ENCODE measurements at places on chromosomes 4 and X.

GRCh38 chr4:24557026-24558025 is 27.0 kb downstream of the DHX15 start:
- DNase-seq, result no peak

- no peak for DNase-seq
These were observed 95.8 kb upstream of the GEMIN8 start for GRCh38 chrX:14125462-14125861.

GRCh38 chr4:47145630-47146029 is 114.3 kb downstream of the GABRB1 start:
- DNase-seq, result no peak

GRCh38 chrX:38332505-38332904 is 5.2 kb upstream of the RPGR start:
- DNase-seq, result no peak

DNA sequence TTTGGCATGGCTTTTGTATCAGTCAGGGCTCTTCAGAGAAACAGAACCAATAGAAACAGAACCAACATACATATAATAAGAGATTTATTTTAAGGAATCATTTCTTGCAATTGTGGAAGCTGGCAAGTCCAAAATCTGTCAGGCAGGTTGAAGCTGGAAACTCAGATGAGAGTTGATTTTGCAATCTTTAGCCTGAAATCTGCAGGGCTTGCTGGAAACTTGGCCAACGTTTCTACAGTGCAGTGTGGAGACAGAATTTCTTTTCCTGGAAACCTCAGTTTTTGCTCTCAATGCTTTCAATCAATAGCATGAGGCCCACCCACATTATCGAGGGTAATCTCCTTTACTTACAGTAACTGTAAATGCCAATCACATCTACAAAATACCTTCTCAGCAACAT is 45.4 kb downstream of the COMMD8 start:
- no peak for DNase-seq

DNA sequence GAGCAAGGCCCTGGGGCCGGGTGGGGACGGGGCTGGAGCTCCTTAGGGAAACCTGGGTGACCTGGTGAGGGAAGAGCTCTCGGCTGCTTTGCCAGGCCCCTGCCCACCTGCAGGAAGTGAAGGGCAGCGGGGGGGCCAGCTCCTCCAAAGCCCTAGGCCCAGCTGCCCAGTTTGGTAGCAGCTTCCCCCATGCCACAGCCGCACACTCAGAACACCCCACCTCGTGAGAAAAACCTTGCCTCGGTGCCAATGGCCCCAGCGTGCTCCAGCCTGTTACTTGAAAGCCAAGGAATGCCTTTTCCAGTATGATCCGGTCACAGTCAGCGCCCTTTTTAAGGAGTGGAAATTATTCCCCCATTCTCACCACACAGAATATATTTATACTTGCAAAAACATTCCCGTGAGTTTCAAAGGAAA is 38.3 kb downstream of the ACOX3 start:
- no peak for DNase-seq

- DNase-seq, result no peak
These were observed 63.5 kb downstream of the TMEM131L start for GRCh38 chr4:153529646-153530045.

GRCh38 chrX:7068939-7069367 is 78.6 kb upstream of the STS start:
- no peak for DNase-seq

DNA sequence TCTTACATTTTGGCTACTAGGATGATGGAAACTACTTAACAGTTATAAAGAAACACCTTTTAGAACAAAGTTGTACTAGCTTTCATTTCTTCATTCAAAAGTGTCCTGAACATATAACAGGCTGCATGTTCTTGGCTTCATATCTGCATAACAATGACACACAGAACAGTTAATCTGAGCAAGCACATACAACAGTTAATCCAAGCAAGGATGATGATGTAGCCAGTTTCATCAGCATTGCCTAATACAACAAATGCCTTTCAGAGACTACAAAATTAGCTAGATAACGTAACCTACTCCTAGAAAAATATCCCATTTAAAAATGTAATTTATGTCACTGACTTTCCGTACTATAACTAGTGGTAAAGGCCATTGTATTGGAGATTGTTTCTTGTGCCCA is 182.1 kb downstream of the SCFD2 start:
- no peak for DNase-seq

DNA sequence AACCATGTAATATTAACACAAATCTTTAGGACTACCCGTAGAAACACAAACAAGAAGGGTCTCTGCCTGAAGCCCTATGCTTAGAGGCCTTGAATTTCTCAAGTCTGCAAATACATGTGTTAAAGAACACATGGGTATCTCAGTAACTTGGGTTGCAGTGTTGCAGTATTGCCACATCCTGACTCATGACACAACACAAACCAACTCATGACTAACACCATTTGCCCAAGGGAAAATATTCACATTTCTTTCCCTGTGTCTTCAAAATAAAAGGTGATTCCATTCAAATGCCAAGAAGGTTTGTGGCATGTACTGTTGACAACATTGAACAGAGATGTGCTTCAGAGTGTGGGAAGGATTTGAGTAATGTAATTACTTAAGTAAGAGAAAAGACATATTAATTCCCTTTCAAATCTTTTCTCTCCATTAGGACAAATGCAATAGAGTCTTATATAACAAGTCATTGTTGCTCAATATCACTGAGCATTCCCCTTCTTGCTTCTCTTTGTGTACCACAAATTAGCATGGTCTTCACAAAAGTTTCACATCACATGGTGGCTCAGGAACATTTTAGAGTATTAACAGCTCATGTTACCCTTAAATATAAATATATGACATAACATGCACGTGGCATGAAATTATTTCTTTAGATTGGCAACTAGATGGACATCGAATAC is 487.1 kb downstream of the STPG2 start:
- no peak for DNase-seq

- no peak for DNase-seq
These were observed 179.0 kb downstream of the KCNIP4 start for GRCh38 chr4:21769404-21770147.

- no peak for DNase-seq
These were observed 39.0 kb upstream of the ALG13 start for GRCh38 chrX:111641969-111642368.

- DNase-seq, result no peak
These were observed 105.7 kb downstream of the PSAPL1 start for GRCh38 chr4:7328913-7329638.

GRCh38 chrX:131614241-131614640 is 70.4 kb downstream of the OR13H1 start:
- no peak for DNase-seq

GRCh38 chr4:74475091-74475800 is 30.3 kb downstream of the AREG start:
- no peak for DNase-seq

GRCh38 chrX:129836827-129837226 is 6.9 kb downstream of the ZDHHC9 start:
- no peak for DNase-seq

GRCh38 chr4:130478406-130478805 is 1382.5 kb downstream of the C4orf33 start:
- no peak for DNase-seq

DNA sequence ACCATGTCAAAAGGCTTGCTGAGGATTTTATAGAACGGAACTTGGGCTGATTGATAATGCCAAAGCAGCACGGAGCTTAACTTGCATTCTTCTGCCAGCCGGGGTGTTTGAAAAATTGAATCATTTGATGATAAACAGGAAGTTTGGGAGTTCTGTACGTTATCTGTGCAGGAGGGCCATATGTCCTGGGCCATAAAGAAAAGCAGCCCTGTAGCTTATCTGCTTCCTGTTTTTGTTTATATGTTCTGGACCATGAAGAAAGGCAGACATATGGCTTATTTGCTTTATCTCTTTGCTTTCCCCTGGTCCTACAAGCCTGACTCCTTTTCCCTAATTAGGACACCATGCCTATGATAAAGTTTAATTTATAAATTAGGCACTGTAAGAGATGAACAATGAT is 62.4 kb downstream of the HOPX start:
- DNase-seq, result no peak

DNA sequence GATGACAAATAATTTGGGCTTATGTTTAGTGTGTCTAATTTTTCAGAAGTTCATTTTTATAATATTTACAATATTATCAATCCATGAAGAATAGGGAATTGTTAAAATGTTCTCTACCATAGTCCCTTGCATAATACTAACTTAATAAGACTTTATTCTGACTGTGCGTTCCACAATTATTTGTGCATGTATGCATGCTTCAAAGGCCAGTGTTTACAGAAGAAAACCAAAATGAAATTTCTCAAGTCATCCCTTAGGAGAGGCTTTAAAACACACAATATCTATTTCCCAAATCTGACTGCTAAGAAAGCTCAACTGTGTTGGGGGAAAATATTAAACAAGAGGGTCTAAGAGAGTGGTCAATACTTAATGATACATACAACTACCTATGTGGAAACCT is 226.3 kb upstream of the ANKRD50 start:
- DNase-seq, result no peak

DNA sequence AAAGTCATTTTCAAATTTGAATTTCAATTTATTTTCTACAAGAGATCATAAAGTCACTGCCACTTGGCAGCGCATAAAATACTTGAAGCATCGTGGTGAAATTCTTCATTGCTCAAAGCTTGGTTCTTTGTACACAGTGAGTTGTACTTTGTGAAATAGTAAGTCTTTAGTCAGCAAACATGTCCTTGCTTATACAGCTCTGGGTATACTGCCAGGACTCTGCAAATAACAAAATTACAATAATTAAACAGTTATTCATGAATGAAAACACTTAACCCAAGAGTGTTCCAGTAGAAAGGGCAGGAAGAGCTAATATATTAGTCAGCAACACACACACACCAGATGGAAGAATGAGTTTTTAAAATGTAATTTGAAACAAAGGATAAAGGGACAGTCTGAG is 1300.9 kb upstream of the DIAPH2 start:
- peak; percentile 80 for DNase-seq

- DNase-seq, result no peak
These were observed 137.5 kb downstream of the PALLD start for GRCh38 chr4:168634276-168634802.

GRCh38 chr4:155608225-155608885 is 58.3 kb upstream of the GUCY1A1 start:
- no peak for DNase-seq

DNA sequence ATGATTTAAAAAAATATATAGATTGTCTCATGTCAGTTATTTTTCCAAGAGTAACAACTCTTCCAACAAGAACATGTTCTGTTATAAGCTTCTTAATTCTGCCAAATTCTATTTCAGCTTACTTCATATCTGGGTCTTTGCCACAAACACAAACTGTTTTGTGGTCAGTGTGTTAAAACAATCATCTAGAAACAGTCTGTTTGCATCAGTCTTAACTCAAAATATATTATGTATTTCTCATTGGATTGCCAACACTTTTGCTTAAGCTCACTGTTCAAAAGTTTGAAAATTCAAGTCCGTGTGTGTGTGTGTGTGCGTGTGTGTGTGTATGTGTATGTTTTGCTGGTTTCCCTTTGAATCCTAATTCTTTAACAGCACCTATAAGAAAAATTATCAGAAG is 752.3 kb upstream of the NDST4 start:
- DNase-seq, result no peak

GRCh38 chr4:53197772-53198142 is 168.1 kb downstream of the SCFD2 start:
- DNase-seq, result no peak

- no peak for DNase-seq
These were observed 29.2 kb downstream of the SULT1B1 start for GRCh38 chr4:69731241-69731640.

GRCh38 chrX:129600981-129601424 is 53.8 kb downstream of the APLN start:
- DNase-seq, result no peak

GRCh38 chr4:45971108-45971507 is 152.7 kb downstream of the GABRG1 start:
- no peak for DNase-seq

DNA sequence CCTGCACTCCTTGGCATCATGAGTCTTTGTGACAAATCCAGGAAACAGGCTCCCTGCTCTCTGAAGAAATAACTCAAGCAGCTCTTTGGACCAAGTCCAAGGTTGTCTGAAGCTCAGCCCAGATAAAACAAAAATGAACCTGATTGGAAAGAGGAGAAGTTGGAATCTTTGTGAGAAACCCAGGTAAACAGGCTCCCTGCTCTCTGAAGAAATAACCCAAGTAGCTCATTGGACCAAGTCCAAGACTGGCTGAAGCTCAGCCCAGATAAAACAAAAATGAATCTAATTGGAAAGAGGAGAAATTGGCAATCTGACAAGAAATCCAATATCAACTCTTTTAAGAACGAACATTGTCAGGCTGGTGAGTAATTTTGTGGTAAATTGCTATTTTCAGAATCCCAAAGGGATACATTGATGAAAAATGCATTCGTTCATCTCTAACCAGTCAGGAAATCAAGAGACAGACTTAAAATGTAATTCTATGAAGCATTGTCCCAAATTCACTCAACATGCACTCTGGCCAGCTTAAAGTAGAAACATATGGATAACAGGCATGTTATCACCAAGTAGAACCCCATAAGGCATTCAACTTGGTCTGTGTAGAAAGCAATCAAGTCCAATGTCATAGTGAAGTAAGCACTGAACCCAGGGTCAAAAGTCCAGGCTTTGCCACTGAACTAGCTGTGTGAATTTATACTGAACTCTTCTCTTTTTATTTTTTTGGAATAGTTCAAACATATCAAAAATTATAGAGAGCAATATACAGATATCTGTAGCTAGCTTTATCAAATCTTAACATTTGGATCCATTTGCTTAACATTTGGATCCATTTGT is 16.8 kb upstream of the NFXL1 start:
- no peak for DNase-seq

GRCh38 chr4:162959046-162959445 is 207.6 kb downstream of the NAF1 start:
- DNase-seq, result no peak

DNA sequence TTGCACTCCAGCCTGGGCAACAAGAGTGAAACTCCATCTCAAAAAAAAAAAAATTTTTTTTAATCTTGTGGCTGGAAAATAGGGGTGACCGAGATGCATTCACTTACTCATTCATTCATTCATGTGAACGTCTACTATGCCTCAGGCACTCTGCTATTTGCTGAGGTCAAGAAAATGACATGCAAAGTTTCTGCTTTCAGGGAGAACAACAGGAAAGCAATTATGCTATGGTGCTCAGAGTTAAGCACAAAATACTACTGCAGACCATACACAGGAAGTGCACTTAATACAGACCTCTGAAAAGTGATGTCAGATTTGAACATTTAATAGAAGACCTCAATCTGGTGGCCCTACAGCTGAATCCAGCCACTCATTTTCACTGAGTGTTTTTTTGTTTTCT is 59.6 kb upstream of the DUSP21 start:
- DNase-seq, result no peak

DNA sequence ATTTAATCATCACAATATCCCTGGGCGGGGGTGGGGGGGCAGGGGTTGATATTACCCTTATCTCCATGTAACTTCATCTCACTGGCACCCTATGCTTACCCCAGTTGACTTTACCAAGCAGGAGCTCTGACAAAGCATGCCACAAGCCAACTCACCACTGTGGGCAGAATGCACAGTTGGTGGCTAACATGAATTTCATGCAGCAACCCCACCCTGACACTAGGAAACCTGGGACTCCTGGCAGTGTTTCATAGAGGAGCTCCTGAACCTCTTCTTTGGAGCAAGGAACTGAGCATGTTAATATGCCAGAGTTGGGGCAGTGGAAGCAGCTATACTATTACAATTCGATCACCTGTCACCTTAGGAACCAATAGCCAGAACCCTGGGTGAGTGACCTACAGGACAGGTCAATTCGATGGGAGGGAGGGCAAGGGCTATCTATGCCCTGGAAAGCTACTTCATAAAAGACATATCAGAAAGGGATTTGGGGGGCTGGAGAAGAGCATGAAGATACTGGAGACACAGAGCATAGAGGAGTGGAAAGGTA is 97.2 kb upstream of the ACSL4 start:
- DNase-seq, result no peak

- no peak for DNase-seq
These were observed 2.1 kb downstream of the ABHD18 start for GRCh38 chr4:127967141-127967775.

Measured in NCI-H2081 treated with DMSO at 0.1 percent for 48 hours (cell line).